SJSA1 (cell line): ENCODE measurements at places on chromosomes 4 and X. TPM values are rescaled to one million over a fixed set of nuclear protein-coding genes. Genes with fewer than 3 reads are reported as not detected.

The CT45A2 gene
- total RNA-seq = not detected in 2 replicates

The SCRG1 gene
- not detected in 2 replicates for total RNA-seq

GRCh38 chr4:80360900-80361299 is 25.4 kb downstream of the CFAP299 start:
- no peak for DNase-seq

- DNase-seq = no peak
Measured at GRCh38 chr4:116361790-116362189, 723.6 kb downstream of the TRAM1L1 start.
